Sigmoid colon (tissue), 7 donors: ENCODE measurements at places on chromosomes 3 and 15. TPM values are rescaled to one million over a fixed set of nuclear protein-coding genes. Genes with fewer than 3 reads are reported as not detected.

DNA sequence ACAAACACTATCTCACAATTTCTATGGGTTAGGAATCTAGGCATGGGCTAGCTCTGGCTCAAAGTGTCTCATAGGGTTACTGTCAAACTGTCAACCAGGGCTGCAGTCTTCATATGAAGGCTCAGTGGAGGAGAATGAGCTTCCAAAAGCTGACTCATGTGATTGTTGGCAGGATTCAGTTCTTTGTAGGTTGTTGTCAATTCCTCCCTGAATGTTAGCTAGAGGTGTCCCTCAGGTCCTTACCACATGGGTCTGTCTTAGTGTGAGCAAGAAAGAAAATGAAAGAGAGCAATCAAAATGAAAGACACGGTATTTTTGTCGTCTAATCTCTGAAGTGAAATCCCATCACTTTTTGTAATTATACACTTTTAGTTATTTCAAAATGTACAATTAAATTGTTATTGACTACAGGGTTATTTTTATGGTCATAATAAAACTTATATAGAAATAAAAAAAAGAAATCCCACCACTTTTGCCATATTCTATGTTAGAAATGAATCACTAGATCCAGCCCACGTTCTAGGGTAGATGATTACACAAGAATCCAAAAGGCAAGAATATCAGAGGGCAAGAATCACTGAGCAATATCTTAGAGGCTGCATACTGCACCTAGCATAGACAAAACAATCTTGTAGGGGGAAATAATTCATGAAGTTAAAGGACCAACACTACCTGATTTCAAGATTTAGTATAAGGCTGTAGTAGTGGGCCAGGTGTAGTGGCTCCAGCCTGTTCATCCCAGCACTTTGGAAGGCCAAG is 8.4 kb downstream of the ACSBG1 start:
- DNase-seq = no peak

- no peak for DNase-seq
These were observed 7.7 kb downstream of the ITPKA start for GRCh38 chr15:41501191-41501917.

DNA sequence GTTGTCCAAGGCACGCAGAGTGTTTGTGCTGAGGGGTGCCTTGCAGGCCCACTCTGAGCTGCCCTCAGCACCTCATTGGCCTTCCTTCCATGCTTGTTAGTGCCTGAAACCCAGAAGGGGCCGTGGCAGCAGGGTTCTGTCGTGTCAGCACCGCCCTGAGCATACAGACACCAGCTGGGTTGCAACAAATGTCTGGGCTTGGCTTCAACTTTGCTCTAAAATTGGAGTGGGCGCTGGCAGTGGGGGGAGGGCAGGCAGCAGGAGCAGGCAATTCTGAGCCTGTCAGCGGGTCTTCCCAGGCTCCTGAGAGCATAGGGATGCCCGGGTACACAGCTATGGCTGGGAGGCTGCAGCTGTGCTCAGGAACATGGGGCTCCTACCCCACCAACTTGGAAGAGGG is 464.3 kb downstream of the EPHA3 start:
- DNase-seq = no peak

GRCh38 chr3:104546301-104546700 is 820.4 kb upstream of the ALCAM start:
- no peak for DNase-seq

GRCh38 chr15:100211855-100212850 is 129.6 kb downstream of the ADAMTS17 start:
- DNase-seq = no peak

DNA sequence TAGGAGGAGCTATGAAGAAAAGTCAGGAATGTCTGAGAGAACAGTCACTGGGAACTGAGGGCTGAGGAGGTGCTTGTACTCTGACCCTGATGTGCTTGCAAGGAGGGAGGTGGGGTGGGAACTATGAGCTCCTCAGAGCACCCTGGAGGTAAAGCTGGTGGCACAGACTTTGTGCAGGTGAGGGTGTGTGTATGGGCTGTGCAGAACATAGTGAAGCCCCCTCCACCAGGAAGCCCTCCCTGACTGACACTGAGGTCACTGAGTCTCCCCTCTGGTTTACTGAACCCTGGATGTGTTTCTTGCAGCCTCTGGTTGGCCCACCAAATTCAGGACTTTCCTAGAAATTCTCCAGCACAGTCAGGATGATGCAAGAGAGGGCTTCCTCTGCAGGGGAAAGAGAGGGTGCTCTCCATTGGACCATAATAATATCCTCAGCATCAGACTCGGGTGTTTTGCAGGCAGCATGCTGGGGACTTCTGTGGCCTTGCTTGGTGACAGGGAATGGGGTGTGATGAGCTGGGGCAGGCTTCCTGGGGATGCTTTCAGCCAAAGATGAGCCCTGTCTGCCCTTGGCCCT is 1.5 kb upstream of the ISLR start:
- DNase-seq = peak; percentile 48

GRCh38 chr3:111590143-111590491 is 5.0 kb downstream of the ZBED2 start:
- no peak for DNase-seq

- DNase-seq = no peak
These were observed 33.6 kb upstream of the DUT start for GRCh38 chr15:48297668-48298067.

DNA sequence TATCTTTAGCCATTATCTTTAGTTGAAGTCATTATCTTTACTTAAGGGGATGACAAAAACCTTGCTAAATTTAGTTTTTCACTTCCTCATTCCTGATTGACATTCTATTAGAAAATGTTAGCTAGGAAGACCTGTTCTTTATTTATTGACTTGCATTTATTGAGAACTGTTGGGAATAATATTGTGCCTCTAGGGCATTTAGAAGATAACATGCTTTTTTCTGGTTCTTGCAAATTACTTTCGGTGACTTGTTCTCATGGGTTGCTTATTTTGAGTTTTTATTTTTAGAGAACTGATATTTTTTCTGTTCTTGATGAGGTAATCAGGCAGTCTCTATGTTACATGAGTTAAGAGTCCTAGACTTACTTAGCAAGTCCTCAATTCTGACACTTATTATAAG is 48.3 kb upstream of the CTDSPL start:
- no peak for DNase-seq

DNA sequence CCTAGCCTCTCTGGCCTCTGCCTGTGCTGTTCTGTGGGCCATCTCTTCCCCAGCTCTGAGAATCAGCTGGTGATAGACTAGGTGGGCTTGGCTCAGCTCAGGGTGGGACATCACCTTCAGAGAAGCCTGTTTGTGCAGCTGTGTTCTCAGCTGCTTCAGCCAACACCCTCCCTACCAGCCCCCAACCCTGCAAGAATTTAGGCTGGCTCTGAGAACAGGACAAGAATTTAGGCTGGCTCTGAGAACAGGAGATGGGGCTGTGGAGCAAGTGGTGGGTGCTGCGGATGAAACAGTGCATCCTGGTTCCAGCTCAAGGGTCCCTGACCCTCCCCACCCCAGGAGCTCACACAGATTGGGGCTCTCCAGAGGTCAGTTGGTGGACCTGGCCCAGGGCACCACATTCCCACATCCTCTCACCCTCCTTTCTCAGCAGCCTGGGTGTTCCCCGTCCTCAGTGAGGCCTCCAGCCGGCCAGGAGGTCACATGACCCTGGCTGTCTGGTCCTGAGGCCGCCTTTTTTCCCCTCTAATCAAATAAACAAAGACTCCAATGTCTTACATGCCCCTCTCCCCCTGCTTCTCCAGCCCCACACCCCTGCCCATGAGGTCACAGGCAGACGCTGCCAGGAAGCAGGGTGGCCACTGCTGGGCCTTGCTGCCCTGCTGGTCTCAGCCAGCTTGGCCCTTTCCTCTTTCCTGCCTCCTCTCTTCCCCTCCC is 14.9 kb downstream of the PLEKHO2 start:
- DNase-seq = peak; percentile 83

DNA sequence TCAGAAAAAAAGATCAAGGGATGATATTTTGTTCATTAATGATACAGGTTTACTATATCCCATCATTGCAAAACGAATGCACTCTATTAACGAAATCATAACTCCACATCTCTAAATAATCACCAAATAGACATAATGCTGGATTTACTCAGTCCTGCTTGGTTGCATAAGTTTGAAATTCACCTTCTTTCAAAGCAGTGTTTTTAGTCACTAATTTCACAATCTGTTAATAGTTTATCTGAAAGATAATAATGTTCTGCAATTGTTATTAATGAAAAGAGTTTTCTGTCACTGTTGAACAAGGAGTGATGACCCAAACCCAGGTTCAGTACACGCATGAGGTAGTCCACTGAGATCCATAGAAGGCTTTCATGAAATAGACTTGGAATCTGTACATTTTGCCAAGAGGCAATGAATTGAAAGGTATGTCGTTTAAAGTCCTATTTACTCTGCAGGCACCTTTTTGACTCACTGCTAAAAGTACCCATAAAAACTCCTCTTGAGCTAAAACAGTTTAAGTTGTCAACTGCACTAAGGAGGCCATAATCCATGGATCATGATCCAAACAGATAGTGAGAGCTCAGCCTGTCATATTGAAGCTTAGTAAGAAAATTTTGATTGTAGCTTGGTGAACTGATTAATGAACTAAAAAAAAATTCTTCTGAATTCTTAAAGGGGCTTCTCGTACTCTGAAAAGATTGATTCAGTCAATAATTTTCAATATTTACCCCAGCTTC is 75.6 kb upstream of the MBNL1 start:
- DNase-seq = no peak

GRCh38 chr3:106809623-106810299 is 567.5 kb upstream of the CCDC54 start:
- no peak for DNase-seq

- no peak for DNase-seq
These were observed 787.7 kb downstream of the NAALADL2 start for GRCh38 chr3:175646865-175647264.

DNA sequence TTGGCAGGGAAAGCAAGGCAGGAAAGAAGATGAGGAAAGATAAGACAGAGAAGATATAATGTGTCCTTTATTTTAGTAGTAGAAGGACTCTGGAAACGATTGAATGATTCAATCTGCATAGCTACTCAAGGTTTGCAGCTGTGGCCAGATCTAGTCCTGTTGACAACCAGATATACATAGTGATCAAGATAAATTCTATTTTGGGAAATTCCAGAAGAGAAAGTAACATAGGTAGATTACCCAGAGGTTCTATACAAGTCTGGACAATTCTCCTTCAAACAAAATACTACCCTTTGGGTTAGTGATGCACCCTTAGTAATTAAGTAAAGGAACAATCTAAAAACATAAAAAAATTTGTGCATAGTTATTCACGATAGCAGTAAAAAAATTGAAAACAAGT is 9.4 kb downstream of the TERC start:
- no peak for DNase-seq

- DNase-seq = no peak
These were observed 1.3 kb downstream of the TSPAN3 start for GRCh38 chr15:77069521-77070121.

GRCh38 chr3:49570028-49570654 is 15.9 kb downstream of the BSN start:
- DNase-seq = no peak

DNA sequence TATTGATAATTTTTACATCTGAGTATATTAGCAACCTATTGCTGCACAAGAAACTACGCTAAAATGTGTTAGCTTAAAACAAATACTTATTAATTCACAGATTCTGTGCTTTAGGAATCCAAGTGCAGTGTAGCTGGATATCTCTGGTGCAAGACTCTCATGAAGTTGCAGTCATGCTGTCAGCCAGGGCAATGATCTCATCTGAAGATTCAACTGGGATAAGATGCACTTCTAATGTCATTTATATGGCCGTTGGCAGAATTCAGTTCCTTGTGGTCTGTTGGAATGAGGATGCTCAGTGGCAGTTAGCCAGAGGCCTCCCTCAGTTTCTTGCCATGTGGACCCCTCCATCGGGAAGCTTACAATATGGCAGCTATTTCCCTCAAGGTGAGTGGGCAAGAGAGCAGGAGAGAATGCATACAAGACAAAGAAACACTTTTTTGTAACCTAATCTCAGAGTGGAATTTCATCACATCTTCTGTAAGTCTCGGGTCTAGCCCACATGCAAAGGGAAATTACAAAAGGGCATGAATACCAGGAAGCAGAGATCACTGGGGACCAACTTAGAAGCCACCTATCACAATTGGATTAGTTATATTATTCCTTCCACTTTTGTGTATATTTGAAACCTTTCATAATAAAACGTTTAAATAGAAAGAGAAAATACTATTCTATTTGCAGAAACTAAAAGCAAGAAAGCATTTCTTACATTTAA is 61.6 kb downstream of the DPH6 start:
- DNase-seq = no peak

DNA sequence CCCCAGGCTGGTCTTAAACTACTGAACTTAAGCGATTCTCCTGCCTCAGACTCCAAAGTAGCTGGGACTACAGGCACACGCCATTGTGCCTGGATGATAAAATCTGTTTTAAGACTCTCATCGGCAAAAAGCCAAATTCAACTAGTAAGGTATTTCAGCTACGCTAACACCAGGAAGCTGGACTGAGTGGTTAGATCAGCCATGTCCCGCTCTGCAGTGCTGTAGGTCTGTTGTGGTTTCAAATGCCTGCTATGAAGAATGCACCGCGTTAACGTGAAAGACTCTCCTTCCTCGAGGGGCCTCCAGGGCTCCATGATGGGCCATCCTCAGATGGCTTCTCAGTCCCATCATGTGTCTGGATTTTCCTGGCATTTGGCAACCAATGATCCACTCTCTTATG is 70.2 kb downstream of the PCOLCE2 start:
- DNase-seq = no peak

- no peak for DNase-seq
These were observed 431.4 kb downstream of the DIPK2A start for GRCh38 chr3:144403040-144403457.

- DNase-seq = no peak
These were observed 101.7 kb downstream of the PPP2R3A start for GRCh38 chr3:136067211-136067610.

- DNase-seq = no peak
These were observed 73.0 kb upstream of the EPHB3 start for GRCh38 chr3:184488577-184488976.

- no peak for DNase-seq
These were observed 646.4 kb upstream of the NR2F2 start for GRCh38 chr15:95684126-95684525.

The CLDN16 gene
- not detected for total RNA-seq

The LDHAL6B gene
- total RNA-seq = not detected

The RPSA gene
- 1,024 TPM for total RNA-seq

The BSN gene
- total RNA-seq = 0.55 TPM

The KIF15 gene
- total RNA-seq = 1.1 TPM

The CCDC39 gene
- not detected for total RNA-seq

The MORC1 gene
- not detected for total RNA-seq

The CD96 gene
- 0.54 TPM for total RNA-seq

The MYZAP gene
- 55.1 TPM for total RNA-seq
